ENCODE measurements at places on chromosomes 13 and 19.

DNA sequence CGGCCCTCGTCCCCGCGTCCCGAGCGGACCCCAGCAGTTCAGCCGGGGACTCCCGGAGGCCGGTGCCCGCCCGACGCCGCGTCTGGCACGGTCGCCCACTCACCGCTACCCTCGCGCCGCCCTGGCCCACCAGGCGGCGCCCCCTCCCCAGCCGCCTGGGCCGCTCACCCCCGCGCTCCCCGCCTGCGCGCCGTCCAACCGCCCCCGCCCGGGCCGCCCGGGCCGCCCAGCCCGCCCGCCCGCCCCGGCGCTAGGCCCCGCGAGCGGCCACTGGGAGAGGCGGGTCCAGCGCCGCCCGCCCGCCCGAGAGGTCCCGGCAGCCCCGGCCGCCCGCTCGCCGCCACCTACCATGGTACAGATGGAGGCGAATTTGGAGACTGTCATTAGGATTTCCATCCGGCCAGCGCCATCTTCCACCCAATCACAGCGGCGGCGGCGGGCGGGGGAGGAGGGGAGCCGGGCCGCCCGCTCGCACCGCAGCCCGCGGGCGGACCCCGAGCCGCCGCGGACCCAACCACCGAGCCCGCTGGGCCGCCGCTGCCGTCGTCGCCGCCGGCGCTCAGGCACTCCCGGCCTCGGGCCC lies at the start of gene USP12:
Gene USP12, minus strand, starts transcription at position 568 of the 583 bp plus-strand sequence. Its CDS starts 172 bp downstream, at position 396.
- DNase-seq: peak; percentile 9

- no peak for DNase-seq
These were observed at the start of gene RUBCNL for GRCh38 chr13:46387064-46387851. TSS of gene RUBCNL (minus strand) at chr13:46387252. CDS start at chr13:46372475, 14,777 bp downstream.

DNA sequence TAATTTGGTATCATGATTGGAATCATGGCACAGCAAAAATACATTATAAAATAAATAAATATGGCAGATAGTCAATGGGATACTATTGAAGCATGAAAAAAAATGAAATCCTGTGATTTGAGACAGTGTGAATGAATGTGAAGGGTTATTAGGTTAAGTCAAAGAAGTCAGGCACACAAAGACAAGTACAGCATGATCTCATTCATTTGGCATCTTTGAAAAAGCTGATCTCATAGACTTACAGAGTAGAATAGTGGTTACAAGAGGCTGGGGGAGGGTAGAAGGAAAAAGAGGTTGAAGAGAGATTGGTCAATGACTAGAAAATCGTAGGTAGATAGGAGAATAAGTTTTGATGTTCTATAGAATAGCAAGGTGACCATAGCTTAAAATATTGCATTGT lies 295.1 kb upstream of the SLITRK5 start:
- no peak for DNase-seq

DNA sequence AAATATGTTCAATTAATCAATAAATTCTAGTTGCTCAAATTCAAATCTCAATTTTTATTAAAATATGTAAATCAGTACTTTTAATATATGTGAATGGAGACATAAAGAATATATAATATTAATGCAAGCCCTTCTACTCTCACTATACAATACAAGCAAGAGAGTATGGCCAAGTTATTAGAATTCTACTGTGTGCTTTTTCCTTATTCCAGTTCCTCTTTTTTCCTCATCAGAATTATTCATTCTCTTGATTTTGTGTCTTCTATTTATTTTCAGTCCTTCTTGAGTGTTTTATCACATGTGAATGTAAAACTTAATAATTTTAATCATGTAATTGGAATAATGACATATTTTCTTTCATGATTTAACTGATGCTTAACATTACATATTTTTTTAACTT lies 276.8 kb downstream of the PCDH20 start:
- no peak for DNase-seq

GRCh38 chr13:73411067-73411809 lies 352.4 kb downstream of the KLF5 start:
- no peak for DNase-seq
